DMS153 (cell line): ENCODE measurements at places on chromosomes 6 and 20.

DNA sequence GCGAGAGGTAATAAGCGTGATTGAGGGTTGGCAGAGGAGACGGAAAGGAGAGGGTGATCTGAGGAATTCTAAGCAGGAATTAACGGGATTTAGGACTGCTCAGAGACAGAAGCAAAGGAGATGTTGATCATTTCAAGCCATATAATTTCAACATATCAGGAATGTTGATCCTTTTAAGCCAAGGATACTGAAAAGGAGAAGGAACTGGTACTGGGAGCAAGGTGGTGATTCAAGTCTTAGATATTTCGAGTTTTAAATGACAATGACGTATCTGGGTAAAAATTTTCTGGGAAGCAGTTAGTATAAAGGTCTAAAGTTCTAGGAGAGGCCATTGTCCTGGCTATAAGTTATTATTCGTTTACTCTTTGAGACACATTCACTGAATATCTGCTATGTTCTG lies 91.3 kb upstream of the OGFRL1 start:
- no peak for DNase-seq

GRCh38 chr6:163529605-163530004 lies 115.1 kb downstream of the QKI start:
- no peak for DNase-seq

- no peak for DNase-seq
Measured at GRCh38 chr6:142697001-142697335, 248.0 kb downstream of the HIVEP2 start.

- no peak for DNase-seq
Measured at GRCh38 chr20:56955680-56956079, 310.8 kb downstream of the BMP7 start.

GRCh38 chr20:8631271-8631670 lies 437.6 kb upstream of the PLCB4 start:
- no peak for DNase-seq

DNA sequence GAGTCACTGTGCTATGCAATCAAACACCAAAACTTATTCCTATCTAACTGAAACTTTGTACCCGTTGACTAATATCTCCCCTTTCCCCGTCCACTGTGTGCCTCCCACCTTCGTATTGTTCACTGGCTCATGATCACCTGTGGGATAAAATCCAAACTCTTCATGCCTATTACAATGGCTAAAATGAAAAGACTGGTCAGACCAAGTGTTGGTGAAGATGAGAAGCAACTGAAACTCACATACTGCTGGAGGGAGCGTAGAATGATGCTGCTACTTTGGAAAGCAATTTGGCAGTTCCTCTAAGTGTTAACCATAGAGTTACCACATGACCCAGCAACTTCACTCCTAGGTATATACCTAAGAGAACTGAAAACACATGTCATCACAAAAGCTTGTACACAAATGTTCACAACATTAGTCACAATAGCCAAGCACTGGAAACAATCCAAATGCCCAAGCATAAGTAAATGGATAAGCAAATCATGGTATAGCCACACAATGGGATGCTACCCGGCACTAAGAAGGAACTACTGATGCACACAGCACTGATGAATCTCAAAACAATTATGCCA lies 13.1 kb downstream of the RPS10 start:
- DNase-seq: no peak

DNA sequence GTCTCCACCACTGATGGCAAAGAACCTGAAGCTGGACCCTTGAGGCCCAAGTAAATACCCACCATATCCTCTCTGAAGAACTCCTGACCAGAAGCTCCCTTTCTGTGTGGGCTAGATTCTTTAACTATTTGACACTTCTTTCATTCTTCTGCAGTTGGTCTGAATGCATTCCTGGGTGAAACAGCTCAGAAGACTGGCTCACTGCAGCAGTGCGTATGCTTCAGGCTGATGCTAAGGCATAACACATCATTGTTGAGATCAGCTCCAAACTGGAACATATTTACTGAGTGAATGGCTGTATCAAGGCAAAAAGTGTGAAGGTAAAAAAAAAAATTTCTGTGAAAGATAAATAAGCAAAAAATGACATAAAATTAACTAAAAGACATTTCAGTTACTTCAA lies 19.7 kb downstream of the ZSCAN23 start:
- DNase-seq: no peak
